ENCODE measurements at places on chromosomes 3 and 15.

GRCh38 chr3:184068344-184068743 is 15.5 kb downstream of the HTR3C start:
- DNase-seq: no peak

- no peak for DNase-seq
These were observed 8.7 kb downstream of the ATP8B4 start for GRCh38 chr15:50110285-50110684.

- DNase-seq: no peak
These were observed 2.1 kb upstream of the GNB5 start for GRCh38 chr15:52193321-52193720.

DNA sequence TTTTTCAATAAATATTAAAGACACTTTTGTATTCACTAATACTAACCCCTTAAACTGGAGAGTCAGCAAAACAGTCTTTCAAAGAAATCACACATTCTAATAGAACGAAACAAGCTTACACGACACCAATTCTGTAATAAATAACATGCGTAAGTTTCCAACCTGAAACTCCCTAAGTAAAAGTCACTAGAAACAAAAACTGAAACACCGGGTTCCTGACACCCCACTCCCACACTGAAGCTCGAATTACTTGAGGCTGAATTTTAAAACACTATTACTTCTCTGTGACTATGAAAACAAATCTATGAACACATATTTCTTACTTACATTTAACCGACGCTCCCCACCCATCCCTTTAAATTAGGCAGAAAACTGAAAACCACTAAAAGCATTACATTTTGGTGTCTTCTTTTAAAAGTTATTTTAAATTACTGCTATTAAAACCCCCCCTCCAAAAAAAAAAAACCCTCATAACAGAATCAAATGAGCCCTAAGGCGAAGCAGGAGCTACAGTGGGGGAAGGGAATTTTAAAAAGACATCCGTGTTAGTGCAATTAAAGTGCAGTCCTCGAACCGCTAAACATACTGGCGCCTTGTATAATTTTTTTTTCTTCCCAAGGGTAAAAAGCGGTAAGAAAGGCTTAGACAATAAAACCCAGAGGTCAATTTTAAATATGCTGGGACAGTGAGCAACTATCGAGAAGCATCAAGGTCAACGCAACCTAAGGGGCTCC is 878 bp downstream of the SPPL2A start:
- DNase-seq: no peak

GRCh38 chr3:177041730-177042551 is 155.3 kb downstream of the TBL1XR1 start:
- no peak for DNase-seq
